Activated CD4-positive, alpha-beta T cell treated with anti-CD3 and anti-CD28 coated beads, Interleukin-2, Interleukin-6, amounts not matched to agents 100 ng/mL and 50 ng/mL, durations not matched to agents 16 hours and 8 hours (primary cell): ENCODE measurements at places on chromosomes 7 and 10.

- DNase-seq: no peak
Observed at GRCh38 chr10:56319386-56319785, 41.7 kb downstream of the ZWINT start.

GRCh38 chr7:149750122-149750845 is 23.1 kb downstream of the ZNF467 start:
- DNase-seq: no peak

- DNase-seq: no peak
Observed at GRCh38 chr7:95394370-95394769, 1.8 kb downstream of the PON3 start.

- no peak for DNase-seq
Observed at GRCh38 chr7:112162142-112162766, 43.9 kb downstream of the DOCK4 start.

DNA sequence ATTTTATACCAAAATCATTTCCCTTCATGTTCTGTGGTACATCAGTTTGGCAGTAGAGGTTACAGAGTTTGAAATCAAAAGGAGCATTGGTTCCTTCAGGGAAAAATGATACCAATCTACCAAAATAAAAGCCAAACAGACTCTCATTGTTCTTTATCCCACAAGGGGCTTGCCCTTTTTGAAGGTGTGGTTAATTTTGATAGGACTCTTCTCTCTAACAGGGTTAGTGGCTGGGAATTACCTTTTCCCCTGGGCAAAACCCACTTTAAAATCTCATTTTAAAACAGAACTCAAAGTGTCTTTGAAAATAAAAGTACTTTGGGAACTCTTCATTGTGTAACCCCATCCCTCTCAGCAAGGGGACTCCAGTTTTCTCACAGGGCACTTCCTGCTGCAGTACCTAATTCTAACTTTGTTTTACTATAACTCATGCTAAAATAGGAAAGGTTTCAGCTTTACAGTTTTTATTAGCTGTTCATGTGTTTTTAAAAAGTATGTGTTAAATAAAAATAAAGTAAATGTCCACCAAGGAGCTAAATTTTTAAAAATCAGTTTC is 30.6 kb downstream of the SMNDC1 start:
- DNase-seq: no peak

DNA sequence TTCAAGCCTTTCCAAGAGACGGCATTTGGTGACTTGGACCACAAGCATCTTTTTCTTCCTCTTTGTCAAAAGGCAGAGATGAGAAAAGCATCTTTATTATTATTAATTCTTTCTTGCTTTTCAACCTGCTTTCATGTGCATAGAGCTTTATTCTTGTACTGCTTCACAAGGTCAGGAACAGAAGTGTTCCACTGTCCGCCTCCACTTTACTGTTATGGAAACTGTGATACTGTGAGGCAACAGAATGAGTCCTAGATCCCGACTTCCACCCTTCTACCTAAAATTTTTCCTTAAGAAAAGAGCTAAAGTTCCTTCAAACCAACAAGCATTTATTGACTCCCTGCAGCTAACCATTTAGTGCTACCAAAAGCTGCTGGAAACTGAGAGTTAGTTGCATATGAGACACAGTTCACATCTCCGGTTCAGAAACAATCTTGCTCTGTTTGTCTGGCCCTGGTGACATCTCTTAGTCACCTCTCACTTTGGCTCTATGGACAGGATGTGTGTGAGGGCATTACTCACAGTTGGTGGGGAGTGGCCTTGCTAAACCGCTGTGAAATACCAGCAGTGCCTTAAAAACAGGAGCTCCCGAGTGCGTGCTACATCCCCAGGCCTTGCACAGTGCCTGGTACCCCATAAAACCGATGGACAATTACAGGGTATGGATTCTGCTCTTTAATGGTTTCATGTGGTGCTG is 77.1 kb upstream of the TRIL start:
- peak; percentile 71 for DNase-seq

DNA sequence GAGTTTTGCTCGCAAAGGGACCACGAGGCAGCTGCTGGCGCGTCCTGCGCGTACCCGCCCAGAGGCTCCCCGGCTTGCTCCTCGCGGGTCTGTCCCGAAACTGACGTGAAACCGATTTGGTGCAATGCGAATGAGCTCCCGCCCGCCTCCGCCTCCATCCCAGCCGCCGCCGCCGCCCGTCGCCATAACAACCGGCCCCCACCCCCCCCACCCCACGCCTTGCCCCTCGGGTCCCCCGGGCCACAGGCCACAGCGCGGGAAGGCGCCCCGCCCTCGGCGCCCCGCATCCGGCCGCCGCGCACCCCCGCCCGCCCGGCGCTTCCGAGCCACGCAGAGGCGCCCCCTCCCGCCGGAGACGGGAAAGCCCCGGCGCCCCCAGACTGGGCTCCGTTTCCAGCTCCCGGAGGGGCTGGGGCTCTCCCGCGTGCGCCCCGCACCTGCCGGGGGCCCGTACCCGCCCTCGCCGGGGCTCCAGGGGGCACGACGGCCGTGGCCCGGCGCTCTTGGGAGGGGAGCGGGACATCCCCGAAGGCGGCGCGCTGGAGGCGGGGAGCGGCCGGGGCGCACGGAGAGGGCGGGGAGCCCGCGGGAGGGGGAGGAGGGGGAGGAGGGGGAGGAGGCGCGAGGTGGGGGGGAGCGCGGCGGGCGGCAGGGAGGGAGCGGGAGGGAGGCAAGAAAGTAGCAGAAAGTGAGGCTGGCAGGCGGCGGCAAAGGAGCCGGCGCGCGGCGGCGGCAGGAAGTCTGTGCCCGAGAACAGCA is at the start of gene CAMK1D:
CAMK1D (plus strand) TSS at position 678 of the 759 bp plus-strand sequence.
- peak; percentile 87 for DNase-seq

- DNase-seq: no peak
Observed at GRCh38 chr7:21562385-21562784, 19.5 kb downstream of the DNAH11 start.

GRCh38 chr10:71231206-71231605 is 18.8 kb downstream of the UNC5B start:
- no peak for DNase-seq

- no peak for DNase-seq
Observed at GRCh38 chr7:46446151-46446550, 525.1 kb upstream of the IGFBP3 start.

GRCh38 chr7:142375710-142376313 is 118.0 kb upstream of the PRSS58 start:
- DNase-seq: peak; percentile 32

DNA sequence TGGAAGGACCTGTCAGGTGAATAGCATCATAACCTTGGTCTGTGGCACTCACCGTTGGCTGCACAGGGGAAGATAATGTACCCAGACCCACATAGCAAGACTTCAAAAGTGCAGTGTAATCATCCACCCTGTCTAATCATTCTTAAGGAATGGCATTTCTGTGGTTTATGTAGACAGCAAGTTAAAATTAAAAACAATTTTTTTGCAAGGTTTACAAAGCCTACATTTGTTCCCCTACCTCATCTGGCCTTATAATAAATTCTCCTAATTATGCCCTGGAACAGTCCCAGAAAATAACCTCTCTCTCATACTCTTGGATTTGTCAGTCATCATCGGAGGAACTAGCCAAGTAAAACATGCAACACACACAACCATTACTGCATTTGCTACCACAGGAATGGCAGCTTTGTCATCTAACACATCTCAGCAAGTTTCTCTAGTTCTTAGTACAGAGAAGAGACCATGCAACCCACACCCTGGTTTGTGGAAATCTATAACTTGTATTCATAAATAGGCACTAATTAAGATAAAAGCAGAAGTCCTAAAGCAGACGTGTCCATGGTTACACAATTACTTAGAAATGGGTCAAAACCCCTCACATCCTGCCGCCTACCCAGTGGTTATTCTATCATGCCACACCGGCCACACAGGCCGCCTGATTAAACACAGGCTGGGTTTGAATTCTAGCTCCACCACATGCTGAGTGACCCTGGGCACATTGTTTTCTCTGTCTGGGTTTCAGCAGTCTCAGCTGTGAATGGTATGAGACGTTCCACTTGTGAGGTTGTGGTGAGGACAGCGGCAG is 19.1 kb downstream of the ABLIM1 start:
- no peak for DNase-seq

GRCh38 chr7:91526404-91526803 is 262.2 kb downstream of the FZD1 start:
- DNase-seq: no peak

DNA sequence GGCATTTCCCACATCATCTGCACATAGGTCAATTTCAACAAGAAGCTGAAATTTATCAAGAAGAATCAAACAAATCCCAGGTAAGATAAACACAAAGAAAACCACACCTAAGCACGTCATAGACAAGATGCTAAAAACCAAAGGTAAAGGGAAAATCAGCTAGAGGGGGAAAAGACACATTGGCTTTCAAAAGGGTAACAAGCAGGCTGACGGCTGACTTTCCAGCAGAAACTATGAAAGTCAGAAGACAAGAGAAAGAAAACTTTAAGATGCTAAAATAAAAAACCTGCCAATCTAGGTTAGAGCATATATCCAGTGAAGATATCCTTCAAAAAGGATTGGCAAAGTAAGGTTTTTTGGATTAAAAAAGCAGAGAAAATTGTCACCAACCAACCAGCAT is 59.9 kb upstream of the RHEB start:
- no peak for DNase-seq

DNA sequence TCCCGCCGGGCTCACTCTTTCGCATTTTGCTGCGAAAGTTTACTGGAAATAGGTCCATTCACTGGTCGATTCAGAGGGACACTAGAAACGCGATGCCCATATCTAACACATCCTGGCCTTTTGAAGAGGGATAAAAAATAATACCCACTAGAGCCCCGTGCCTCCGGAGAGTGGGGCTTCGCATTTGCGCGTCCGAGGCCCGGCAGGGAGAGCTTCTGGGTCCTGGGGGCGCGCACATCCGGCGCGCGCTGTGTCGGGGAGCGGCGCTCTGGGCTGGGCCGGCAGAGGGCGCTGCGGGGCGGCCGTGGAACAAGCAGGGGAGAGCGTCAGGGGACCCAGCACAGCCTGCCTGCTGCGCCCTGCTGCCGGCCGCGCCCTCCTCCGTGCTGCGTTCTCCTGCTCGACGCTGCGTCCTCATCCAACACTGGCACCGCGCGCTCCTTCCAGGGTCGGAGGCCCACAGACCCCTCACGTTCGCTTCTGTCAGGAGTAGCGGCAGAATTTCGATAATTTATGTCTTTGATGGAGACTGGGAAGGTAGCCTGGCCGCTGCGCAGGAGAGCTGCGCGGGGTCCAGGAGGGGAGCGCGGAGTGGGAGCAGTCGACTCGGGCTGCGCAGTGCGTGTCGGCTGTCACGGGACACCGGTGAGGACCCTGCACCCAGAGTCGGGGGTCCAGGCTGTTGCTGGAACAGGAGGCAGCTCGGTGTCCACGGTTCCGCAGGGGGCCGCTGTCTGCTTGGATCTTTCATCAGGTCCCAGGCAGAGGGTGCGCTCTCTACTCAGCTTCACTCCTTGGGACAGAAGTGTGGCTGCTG is 41.5 kb upstream of the ZNF32 start:
- DNase-seq: peak; percentile 90

DNA sequence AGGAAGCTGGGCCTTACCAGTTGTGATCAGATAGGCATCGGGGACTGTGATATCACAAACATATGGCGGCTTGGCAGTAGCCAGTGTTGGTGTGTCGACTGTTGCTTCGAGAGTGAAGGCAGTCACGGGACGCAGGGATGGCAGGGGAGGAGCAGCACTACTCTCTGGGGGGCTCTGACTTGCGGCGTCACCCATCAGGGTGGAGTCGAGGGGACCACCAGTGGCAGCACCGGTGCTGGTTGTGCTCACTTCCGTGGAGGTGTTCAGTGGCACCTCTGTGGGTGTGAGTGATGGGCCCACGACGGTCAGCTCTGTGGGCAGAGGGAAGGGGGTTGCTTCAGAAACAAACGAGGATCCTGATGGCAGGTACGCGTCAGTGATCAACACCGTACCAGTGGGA is 64.5 kb downstream of the KIAA1549 start:
- no peak for DNase-seq

GRCh38 chr7:14505906-14506305 is 396.6 kb downstream of the DGKB start:
- DNase-seq: no peak

- no peak for DNase-seq
Observed at GRCh38 chr10:18737236-18737635, 78.0 kb downstream of the ARL5B start.

DNA sequence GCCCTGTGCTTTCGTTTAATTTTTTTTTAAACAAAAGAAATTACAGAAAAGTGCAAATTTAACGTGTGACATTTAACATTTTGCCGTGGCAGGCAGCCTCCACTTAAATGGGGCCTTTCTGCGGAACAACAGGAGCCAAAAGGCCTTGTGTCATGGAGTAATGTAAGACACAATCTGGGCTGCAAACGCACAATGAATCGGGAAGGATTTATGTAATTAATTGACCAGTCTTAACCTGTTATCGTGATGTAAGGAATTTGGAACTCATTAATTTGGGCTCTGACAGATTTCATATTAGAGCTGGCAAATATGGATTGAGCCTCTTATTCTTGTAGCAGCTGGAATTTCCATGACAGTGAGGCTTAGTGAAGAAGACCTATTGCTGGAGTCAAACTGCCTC is 86.4 kb downstream of the SNX10 start:
- no peak for DNase-seq

DNA sequence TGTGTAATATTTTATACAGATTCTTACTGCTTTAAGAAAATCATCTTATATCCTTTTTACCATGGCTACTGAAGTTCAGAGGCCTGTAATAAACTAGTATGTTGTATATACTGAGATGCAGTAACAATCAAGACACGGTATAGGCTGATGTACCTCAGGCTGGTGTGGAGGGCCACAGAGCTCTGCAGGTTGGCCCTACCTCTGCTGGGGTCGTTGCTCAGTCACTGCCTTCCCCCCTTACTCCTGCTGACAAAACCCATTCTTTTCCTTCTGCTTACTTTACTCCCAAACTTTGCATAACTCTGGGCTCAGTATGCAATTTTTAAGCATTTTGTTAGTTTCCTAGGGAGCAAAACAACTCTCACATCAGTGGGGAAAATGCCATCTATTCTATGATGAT is 200.1 kb upstream of the FOXP2 start:
- no peak for DNase-seq

- no peak for DNase-seq
Observed at GRCh38 chr7:81433206-81433605, 336.6 kb downstream of the HGF start.

- DNase-seq: no peak
Observed at GRCh38 chr7:42170724-42171123, 66.3 kb downstream of the GLI3 start.

DNA sequence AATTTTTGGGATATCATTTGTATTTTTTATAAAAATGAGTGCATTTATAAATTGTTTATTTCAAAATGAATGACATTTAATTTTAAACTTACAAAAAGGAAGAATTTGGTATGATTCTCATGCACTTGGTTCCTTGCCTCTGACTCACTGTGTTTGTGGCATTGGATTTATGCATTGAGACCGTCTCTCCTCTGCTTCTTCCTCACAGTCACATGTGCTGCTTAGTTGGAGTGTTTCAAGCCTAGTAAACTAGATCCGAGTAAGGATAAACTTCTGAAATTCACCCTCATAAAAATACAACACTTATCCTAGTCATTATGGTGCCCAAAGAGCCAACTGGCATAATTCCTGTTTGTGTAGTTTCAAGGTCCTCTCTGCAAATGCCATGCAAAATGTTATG is 19.1 kb upstream of the FZD8 start:
- no peak for DNase-seq
